ENCODE measurements at places on chromosomes 16 and 17. TPM values are rescaled to one million over a fixed set of nuclear protein-coding genes. Genes with fewer than 3 reads are reported as not detected.

C16orf46 gene
- total RNA-seq = 0.96 TPM

COPRS gene
- 90.6 TPM for total RNA-seq

HSD17B2 gene
- total RNA-seq = not detected

STX1B gene
- 0.98 TPM for total RNA-seq

FOXO3B gene
- 8.9 TPM for total RNA-seq

HIGD1B gene
- total RNA-seq = not detected

TP53TG3B gene
- 1.5 TPM for total RNA-seq

ZG16B gene
- 0.45 TPM for total RNA-seq

SPATA22 gene
- total RNA-seq = not detected

PERCC1 gene
- not detected for total RNA-seq
